Renal cortical epithelial cell (primary cell): ENCODE measurements at places on chromosomes 11 and 22. TPM values are rescaled to one million over a fixed set of nuclear protein-coding genes. Genes with fewer than 3 reads are reported as not detected.

DNA sequence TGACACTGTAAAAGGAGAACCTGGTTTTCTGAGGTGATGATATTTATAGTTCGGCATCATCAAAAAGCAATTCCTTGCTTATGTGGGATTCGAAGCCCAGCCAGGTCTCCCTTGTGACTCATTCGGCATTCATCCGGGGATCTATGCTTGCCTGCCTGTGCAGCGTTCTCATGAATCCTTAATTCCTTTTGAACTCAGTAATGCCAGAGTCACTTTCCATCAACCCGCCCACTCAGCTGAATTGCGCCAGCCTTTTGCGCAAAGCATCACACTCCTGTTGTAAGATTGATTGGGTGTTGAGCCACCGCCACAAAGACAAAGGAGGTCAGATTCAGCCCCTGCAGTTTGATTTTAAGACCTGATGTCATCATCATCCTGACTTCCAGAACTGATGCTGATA is 128.6 kb downstream of the SLC17A6 start:
- peak; percentile 73 for DNase-seq

- DNase-seq: peak; percentile 42
These were observed 21.2 kb upstream of the MAP6 start for GRCh38 chr11:75689863-75690609.

GVQW3 gene
- total RNA-seq: 0.17 and 1.3 TPM in 2 replicates

DNA sequence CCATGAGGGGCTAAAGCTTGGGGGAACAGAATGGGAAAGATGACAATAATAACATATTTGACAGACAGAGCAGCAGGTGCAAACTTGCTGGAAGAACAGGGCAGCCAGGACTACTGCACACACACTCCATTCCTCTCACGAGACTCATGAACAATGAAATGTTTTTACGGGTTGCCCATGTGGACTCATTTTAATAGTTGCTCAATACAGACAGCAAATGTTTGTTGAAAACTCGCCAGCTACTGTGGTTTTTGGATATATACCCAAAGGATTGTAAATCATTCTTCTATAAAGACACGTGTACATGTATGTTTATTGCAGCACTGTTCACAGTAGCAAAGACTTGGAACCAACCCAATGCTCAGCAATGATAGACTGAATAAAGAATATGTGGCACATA is 10.3 kb downstream of the SYT13 start:
- DNase-seq: no peak

RAC2 gene
- 3.5 and 13.7 TPM in 2 replicates for total RNA-seq

GRCh38 chr11:34514597-34514996 is 1.0 kb upstream of the ELF5 start:
- no peak for DNase-seq

- DNase-seq: no peak
These were observed 20.1 kb upstream of the EIF3D start for GRCh38 chr22:36549033-36549432.

- no peak for DNase-seq
These were observed 1024.0 kb upstream of the CNTN5 start for GRCh38 chr11:97996762-97997161.

SCUBE2 gene
- 0.87 and 1.4 TPM in 2 replicates for total RNA-seq

STX3 gene
- total RNA-seq: 58.0 and 91.6 TPM in 2 replicates

PRRG4 gene
- total RNA-seq: 4.5 and 11.7 TPM in 2 replicates
